Naive thymus-derived CD8-positive, alpha-beta T cell (primary cell): ENCODE measurements at places on chromosomes 2 and 18.

GRCh38 chr18:35933982-35934381 lies 38.5 kb upstream of the RMP24 start:
- no peak for DNase-seq

DNA sequence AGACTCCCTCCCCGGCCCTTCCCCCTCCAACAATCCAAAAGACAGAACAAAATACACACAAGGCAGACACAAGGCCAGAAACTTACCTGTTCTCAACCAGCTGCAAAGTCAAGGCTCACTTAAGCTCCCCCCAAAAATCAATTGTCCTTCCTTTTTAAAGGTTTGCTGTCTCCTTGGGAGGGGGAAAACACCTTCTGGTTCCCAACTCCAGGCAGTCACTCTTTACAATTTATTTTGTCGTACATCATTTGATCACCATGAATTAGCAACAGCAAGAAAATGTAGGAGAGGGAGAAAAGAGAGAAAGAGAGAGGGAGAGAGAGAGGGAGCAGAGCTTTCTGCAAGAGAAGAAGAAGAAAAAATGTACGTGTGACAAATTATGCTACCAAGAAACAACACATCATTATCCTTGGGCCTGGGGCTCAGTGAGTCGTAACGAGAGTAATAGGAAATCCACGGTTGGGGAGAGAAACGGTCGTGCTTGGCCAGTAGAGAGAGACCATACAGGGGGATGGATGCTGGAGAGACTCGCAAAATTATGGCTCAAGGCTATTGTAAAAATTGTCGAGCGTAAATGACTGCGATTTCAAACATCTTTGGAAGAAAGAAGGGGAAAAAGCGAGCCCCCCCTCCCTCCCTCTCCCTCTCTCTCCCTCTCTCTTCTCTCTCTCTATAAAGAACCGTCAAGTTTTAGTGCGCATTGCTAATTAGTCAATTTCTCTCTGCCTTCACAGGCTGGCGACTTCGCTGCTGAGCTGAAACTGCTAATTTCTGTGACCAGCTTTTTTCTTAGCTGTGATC lies at the start of gene KLHL14:
Gene KLHL14, minus strand, starts transcription at position 443 of the 801 bp plus-strand sequence. CDS start 2,432 bp downstream, outside the sequence.
- no peak for DNase-seq

DNA sequence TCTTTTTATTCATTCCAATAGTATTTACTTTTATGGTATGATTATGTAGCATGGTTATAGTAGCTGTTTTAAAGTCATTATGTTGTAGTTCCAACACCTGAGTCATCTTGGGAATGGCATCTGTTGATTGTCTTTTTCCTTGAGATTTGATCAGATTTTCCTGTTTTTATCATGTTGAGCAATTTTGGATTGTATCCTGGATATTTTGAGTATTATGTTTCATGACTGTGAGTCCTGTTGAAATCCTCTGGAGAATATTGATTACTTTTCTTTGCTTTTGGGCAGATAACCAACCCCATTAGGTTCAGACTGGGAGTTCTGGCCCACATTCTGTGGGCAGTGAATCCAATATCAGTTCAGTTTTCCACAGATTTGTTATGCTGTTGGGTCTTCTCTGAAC lies 163.2 kb upstream of the SPRED2 start:
- DNase-seq = no peak

DNA sequence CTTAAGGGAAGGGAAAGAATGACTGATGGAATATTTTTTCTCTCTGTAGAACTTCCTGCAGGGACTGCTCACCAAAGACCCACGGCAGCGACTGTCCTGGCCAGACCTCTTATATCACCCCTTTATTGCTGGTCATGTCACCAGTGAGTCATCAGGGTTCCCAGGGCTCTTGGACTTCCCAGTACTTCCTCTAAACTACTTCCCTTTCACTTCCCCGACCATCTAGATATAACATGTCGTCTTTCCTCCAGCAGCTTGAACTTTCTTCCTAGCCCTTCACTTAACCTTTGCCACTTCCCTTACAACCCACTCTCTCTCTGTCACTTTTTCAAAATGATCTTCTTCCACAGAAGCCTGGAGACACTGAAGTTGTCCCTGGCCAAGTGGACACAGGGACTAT lies 7.2 kb downstream of the STK36 start:
- no peak for DNase-seq

DNA sequence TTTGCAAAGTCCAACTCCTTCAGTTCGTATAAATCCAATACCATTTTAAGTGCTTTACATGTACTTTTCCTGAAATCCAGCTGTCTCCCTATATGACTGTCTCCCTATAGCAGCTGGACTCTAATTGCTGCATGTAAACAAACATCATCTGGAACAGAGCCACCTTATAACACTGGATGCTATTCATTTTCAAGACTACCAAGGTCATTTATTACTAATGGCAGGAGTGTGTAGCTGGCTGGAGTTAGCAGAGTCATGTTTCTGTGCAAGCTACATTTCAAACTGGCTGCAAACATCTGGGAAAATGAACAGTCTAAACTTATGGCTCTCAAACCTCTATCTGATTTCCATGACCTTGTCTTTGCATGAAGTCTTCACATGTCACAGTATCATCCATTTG lies 575.2 kb downstream of the PIK3C3 start:
- no peak for DNase-seq

DNA sequence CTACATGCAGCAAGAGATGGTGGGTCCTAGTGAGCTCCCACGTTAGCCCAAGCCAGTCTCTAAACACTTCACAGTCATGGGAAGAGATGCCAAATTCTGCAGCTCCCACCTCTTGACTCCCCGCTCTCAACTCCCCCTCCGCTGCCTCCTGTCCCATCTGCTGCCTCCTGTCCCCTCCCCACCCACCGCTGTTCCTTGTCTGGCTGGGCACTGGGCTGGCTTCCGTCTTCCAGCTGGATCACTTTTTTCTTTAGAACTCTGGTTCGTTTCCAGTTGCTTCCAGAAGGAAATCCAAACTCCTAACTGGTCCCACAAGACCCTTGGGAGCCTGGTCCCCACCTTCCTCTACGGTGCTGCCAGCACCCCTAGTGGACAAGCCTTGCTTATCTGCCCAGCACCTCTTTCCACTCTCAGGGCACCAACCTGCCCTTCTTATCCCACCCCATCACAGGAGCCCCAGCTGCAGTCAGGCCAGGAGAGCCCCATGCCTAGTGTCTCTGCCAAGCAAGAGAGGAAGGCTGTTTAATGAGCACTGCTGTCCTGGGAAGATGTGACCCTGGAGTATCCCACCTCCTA lies 12.1 kb upstream of the TWIST2 start:
- no peak for DNase-seq

DNA sequence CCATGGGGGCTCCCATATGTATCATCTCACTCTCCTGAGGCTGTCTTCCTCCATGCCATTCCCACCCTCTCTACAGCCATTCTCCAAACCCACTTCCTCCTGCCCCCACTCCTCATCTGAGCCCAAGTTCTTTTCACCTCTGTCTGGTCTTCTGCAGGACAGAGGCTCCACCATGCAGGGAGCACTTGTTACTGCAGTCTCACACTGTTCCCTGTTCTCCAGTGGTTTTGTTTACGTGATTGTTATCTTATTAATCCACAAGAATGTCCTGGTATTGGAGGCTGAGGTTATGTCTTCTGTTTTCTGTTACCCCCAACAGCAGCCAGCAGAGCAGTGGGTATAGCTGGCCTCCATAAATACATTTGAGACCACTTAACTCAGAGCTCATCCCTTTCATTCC lies 51.4 kb downstream of the PAX8 start:
- no peak for DNase-seq

DNA sequence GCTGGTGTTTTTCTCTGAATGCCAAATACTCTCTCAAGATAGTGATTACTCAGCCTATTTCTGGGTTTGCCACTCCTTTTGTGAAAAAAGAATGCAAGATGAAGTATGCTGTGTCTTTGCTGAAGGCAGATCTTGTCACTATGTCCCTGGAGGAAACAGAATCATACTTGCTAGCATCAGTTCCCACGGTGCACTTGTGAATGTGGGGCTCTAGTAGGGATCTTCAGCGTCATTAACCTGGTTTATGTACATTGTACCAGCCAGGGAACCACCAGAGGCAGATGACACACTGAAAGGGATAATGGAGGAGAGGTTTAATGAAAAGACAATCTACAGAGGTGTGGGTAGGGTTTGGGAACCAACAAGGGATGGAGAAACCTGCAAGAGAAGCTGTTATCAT lies 131.0 kb upstream of the CXCR4 start:
- DNase-seq = no peak

DNA sequence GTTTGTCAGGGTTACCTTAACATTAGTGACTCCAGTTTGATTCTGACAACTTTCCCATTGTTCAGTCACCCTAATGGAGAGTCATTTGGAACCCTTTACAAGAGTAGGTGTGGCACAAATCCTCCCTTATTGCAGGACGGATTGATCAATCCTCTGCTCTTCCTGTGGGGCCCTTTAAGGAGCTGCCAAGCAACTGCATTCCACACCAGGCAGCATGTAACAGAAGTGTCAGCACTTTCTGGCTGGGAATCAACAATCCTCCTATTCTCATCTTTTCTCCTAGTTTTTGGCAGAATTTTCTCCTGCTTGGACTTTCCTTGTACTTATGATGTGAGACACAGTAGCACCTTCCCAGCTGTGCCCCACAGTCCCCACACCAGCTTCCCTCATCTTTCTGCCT lies 177.8 kb downstream of the ST6GAL2 start:
- no peak for DNase-seq

DNA sequence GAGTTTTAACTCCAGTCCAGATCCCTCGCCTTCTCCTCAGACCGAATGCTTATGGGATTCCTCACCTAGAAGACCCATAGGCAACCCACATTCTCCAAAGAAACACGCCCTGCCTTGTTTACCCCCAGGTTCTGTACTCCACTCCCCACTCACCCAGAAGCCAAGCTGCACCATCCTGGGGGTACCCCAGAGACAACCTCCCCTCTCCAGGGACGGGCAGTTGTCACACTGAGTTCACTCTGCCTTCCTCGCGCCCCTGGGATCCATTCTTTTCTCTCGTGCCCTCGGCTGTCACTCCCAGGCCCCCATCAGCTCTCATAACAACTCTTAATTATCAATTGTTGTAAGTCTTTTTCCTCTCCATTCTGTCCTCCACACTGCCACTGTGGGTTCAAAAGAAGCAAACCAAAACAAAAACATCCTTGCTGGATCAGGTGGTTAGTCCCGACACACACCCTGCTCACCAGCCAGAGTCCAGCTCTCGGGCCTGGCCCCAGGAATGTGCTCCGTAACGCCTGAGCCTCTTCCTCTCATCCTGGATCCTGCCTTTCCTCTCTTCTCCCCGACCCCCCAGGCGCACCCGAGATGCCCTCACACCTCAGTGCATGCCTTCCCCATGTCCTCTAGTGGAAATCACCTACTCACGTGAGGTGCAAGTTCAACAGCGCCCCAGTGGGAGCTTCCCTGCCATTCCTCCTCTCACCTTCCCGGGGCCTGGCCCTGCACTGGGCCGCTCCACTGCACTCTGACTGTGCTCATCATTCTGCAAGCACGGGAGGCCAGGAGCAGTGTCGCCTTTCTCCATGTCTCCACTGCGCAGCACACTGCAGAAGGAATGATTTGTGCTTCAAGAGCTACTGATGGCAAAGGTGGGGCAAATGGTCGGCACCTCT lies 20.7 kb downstream of the COX7A2L start:
- DNase-seq = no peak

- no peak for DNase-seq
Measured at GRCh38 chr2:202261531-202261930, 4.0 kb upstream of the NOP58 start.

GRCh38 chr2:39487398-39488250 lies 50.5 kb upstream of the MAP4K3 start:
- no peak for DNase-seq

- no peak for DNase-seq
Measured at GRCh38 chr2:170139276-170139967, 38.5 kb upstream of the MYO3B start.

GRCh38 chr2:42859791-42860190 lies 67.4 kb upstream of the HAAO start:
- DNase-seq = no peak

DNA sequence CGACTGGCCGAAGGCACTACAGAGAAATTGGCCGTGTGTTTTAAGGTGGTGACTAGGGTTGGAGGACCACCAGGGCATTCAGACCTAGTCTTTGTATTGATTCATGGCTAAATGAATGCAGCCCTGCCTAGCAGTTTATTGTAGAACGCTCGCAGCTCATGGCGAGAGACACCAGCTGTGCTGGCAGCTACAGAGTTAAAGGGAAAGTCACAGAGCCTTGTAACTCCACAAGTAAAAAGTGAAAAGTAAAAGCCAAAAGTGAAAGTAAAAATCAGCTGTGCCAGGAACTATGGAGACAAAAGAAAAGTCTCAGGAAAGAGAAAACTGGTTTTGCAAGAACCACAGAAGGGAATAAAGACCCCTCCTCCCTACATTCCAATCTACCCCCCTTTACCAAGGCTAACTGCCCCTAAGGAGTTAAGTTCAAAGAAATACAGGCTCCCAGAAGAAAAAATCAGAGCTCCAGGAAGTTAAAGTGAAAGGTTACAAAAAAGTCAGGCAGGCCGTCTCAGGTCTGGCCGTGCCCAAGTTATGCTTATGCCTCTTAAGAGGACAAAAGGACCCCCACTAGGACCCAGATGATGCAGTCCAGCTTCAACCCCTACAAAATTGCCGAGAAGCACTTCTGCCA lies 46.4 kb upstream of the SELENOI start:
- DNase-seq = peak; percentile 56

GRCh38 chr2:121297217-121297830 lies 12.3 kb upstream of the TFCP2L1 start:
- DNase-seq = no peak

DNA sequence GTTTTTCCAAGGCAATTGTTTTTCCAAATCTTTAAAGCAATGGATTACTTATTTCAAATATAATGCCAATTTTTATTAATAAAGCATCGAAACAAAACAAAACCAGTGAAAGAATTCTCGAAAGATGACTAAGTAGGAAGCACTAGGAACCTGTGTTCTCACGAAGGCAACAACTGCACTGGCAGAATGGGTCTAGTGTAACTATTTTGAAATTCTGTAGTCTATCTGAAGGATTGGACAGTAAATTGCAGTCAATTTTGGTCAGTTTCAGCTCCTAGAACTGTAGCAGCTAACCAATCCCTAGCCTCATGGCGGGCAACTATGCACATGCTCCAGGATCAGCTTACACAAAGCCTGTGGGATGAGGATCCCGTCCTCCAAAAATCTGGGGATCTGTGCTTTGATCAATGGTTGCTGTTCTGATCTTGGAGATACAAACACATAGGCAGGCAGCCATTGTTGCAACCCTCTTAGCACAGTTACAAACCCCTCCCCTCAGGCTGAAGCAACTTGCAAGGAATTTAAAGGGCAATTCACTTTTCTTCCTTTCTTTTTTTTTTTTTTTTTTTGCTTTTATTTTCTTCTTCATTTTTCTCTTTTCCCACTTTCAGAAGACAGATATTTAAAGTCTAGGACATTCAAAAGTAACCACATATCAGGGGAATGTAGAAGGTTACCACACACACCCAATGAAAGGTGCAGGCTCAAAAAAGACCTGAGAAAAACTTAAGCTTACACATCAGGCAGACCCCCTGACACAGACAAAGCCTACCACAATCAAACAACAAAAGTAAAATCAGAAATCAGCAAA lies 147.6 kb downstream of the THADA start:
- DNase-seq = no peak

- DNase-seq = no peak
Measured at GRCh38 chr18:49044898-49045297, 94.1 kb upstream of the SMAD7 start.

- no peak for DNase-seq
Measured at GRCh38 chr18:4232656-4233055, 222.5 kb downstream of the DLGAP1 start.
